Endothelial cell of umbilical vein (primary cell): ENCODE measurements at places on chromosomes 13 and 19.

- no peak for DNase-seq
Measured at GRCh38 chr19:50794876-50795663, 4.9 kb downstream of the ACP4 start.

- DNase-seq: no peak
Measured at GRCh38 chr13:86757236-86757978, 913.8 kb upstream of the SLITRK5 start.

GRCh38 chr13:99214232-99214631 is 13.6 kb downstream of the UBAC2 start:
- DNase-seq: no peak

- no peak for DNase-seq
Measured at GRCh38 chr13:100537486-100537885, 51.1 kb downstream of the GGACT start.

- no peak for DNase-seq
Measured at GRCh38 chr13:80215368-80215767, 125.6 kb downstream of the SPRY2 start.
